ENCODE measurements at places on chromosomes 16 and 17.
A peak's percentile ranks its signal among the peaks of the same experiment; 100 is the strongest.

GRCh38 chr16:67451704-67452435 lies 20.9 kb downstream of the HSD11B2 start:
- no peak for DNase-seq

DNA sequence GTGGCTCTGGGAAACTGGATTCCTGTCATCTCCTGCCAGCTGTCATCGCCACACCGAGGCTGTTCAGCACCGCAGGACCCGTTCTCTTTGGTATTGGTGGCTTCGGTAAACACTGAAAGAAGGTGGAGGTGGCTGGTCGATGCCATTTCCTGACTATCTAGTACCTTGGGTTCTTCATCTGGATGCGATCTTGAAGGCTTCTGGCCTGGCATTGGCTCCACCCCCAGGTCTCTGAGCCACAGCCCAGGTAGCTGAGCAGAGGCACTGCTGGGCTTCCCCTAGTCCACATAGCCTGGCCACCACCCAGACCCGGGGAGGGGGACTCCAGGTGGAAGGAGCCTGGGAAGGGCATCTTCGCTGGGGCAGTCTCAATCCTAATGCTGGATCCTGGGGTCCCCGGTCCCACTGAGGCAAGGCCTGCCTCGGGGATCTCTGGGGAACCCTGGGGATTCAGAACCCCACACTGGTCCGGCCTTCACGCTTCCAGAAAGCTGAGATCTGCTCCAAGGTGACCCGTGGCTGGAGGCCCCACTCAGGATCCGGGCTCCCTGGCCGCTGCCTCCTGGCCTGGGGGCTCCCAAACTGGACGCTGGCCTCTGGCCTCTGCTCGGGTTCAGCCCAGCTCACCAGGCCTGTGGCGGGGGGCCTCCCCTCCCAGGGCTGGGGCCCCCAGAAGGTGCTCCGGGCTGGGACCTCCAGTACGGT lies 1.8 kb downstream of the C16orf54 start:
- no peak for DNase-seq

DNA sequence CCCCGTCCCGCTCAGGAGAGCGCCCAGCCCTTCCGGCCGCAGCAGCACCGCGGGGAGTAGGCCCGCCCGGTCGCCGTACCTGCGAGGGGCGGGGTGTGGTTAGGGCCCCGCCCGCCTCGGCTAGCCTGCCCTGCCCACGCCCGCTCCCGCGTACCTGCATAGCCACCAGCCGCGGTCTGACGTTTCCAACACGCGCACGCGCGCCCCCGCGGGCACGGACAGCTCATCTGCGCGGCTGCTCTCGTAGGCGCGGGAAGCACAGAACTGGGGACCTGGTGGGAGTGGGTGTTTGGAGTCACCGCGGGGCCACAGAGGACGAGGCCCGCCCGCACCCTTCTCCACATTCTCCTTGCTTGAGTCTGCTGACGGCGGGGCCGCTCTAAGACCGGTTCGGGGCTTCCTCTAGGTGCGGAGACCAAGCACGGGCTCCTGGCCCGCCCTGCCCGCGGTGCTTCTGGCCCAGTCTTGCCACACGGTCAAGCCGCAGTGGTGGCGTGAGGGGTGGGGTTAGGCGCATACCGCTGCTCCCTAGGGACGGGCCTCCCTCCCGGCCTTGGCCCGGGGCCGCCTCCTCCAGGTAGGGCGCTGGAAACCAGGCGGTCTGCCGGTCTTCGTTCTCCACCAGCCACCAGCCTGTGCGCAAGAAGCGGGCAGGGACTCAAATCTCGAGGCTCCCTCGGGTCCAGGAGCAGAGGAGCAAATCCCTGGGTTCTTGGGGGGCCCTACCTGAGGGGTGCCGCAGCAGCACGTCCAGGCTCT lies 1.8 kb downstream of the NOXO1 start:
- DNase-seq = no peak

DNA sequence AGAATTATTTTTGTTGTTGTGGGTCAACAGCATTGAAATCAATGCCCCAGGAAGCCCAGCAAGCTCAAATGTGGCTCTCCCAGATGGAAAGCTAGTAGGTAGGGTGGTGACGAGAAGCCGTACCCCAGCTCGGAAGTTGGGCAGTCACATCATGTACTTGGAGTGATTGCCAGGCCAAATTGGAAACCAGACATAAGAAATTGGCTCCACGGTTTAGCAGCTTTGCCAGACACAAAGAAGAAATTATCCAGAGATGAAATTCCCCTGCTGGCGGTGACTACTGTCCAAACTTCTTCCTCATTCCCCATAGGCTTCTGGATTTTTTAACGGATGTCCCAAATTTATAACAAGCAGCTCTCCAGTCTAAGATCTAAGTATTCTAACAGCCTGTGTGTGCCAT lies 95.9 kb downstream of the OR1D5 start:
- DNase-seq = no peak

DNA sequence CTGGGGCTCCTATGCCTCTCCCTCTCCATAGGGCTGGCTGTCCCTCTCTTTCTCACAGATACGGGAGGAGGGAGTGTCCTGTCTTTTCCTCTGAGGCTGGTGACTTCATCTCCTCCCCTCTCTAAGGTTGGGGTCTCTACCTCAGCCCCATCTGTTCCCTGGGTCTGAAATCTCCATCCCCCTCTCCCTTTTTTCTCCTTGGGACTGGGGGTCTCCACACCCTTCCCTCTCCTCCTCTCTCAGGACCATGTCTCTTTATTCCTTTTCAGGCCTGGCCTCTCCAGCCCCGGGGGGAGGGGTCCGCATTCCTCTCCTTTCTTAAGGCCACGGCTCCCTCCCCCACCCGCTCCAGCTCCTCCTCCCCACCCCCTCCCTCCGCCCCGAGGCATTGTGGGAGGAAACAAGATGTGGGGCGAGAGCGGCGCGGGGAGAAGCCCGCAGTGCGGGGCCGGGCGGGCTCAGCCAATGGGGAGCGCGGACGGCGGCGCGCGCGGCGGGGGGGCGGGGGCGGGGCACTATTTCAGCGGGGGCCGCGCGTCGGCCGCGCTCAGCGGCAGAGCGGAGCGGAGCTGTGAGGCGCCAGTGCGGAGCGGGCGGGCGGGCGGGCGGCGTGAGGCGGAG lies at the start of gene DYNLL2:
TSS of gene DYNLL2 (plus strand) at position 550 of the 621 bp plus-strand sequence. CDS start 3,672 bp downstream, outside the sequence.
- DNase-seq = peak; percentile 77

DNA sequence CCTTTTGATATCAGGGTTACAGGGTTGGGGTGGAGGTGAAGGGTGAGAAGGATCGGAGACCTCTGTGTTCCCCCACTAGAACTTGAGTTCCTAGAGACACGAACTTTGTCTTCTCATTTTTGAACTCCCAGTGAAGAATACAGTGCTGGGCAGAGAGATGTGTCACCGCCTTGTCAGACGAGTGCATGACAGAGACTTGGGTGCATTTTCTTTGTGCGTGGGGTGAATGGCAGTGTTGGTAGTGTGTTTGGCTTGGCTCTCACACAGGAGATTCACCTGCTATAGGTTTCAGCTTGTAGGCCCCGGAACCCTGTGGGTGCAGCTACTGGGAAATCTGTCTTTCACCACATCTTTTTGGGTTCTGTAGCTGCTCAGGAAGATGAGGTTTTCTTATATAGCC lies 40.0 kb upstream of the CCR7 start:
- no peak for DNase-seq

DNA sequence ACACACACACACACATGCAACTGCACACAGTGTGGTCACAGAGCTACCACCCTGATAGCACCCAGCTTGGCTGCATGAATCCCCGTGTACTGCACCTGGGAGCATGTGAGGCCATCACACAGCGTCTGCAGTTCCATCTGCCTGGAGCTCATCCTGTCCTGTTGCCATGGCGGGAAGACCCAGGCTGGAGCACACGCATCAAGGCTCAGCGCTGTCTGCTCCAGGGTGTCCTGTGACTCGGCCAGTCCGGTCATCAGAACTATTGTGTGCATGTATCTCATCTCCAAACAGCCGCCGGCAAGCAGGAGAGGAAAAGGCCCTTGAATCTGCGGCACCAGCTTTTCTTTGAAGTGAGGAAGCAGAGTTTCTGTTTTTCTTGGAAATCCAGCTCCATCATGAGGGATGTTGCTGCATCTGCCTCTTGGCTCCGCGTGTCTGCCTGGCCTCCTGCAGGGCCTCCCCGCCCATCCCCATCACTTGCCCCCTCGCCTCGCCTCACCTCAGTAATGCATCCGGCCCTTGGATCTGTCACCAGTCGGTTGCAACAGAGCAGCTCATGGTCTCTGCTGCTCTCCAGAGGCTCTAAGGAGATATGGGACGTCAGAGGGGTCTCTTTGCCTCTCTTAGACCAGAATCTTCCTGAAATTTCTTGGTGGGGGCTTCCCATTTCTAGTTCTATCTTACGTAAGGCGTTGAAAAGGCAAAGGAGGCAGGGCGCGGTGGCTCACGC lies 23.7 kb downstream of the CACNG4 start:
- DNase-seq = no peak

GRCh38 chr17:66230922-66231591 lies 1.8 kb upstream of the APOH start:
- no peak for DNase-seq

DNA sequence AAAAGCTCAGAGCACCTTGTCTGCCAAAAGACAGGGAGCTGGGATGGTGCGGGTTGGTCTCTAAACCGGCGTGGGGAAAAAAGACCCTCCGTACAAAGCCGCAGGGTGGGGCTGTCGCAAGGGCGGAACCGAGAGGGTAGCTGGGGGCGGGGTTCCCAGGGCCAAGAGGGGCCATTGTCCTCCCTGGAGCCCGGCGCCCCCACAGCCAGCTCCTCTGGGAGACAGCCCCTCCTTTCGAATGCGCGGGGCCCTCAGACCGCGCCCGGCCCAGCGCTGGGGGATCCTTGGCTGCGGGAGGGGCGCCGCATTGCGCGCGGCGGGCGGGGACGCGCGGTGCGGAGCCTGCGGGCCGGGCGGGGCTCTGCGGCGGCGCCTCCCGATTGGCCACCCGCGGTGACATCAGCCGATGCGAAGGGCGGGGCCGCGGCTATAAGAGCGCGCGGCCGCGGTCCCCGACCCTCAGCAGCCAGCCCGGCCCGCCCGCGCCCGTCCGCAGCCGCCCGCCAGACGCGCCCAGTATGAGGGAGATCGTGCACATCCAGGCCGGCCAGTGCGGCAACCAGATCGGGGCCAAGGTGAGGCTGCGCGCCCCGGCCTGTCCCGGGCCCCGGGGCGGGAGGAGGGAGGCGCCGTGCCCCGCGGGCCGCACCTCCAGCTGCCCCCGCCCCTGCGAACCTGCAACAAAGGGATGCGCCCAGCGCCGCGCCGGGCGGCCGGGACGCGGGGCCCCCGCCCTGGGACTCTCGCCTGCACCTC lies at the start of gene TUBB3:
TSS of gene TUBB3 (plus strand) at position 459 of the 756 bp plus-strand sequence. CDS start at position 519, 60 bp downstream.
- DNase-seq = no peak

DNA sequence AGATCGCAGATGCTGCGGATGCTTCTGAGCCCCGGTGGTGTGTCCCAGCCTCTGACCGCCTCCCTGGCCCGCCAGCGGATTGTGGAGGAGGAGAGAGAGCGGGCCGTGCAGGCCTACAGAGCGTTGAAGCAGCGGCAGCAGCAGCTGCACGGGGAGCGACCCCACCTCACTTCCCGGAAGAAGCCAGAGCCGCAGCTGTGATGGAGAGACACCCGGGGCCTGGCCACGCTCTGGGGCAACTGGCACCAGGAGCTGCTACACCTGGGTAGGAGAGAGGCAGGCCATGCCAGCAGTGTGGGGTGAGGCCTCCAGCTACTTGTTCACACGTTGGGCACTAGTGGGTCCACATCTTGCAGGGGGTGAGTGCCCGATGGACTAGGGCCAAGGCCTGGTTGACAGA lies 6.0 kb downstream of the CCDC137 start:
- no peak for DNase-seq

- DNase-seq = no peak
Measured at GRCh38 chr16:17027488-17028129, 443.2 kb downstream of the XYLT1 start.

DNA sequence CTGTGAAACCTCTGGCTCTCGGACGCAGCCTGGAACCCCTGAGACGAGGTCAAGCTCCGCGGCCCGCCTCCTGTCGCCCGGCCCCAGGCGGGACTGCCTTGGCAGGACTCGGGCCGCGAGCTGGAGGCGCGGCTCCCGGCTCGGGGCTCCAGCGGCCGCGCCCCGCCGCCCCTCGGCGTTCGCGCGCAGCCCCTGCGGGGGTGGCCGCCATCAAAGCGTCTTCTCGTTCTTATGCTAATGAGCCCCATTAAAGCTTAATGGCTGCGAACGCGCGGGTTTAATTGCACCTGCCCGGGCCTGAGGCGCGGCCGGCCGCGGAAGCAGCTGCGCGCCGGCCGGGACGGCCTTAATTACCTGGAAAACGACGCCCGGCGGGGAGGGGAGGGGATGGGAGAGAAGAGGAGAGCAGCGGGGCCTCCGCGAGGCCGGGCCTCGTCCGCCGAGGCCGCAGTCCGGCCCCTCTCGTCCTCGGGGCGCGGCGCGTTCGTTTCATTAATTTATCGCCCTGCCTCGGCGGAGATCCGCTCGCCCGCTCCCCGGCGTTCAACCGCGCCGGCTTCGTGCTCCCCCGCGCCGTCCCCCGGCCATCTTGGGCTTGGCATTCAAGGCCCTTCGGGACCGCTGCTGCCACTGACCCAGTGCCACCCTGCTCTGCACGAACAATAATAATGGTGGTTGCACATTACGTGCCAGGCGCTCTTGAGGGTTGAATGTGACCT lies 19.2 kb downstream of the RAI1 start:
- no peak for DNase-seq

- DNase-seq = no peak
Measured at GRCh38 chr17:19461116-19461515, 50.1 kb downstream of the RNF112 start.

GRCh38 chr16:82995924-82996441 lies 369.2 kb downstream of the CDH13 start:
- DNase-seq = no peak

- DNase-seq = no peak
Measured at GRCh38 chr17:57046749-57047148, 38.3 kb upstream of the AKAP1 start.

- DNase-seq = no peak
Measured at GRCh38 chr17:17648762-17649161, 32.5 kb upstream of the RAI1 start.

All from stimulated activated CD8-positive, alpha-beta memory T cell treated with anti-CD3 and anti-CD28 coated beads, Interleukin-4, amount 100 ng/mL, for 4 hours (primary cell).